Smooth muscle cell of the coronary artery (primary cell): ENCODE measurements at places on chromosomes 12 and 14. TPM values are rescaled to one million over a fixed set of nuclear protein-coding genes. Genes with fewer than 3 reads are reported as not detected.

The PSMC1 gene
- 95.6 and 159 TPM in 2 replicates for total RNA-seq

The ERBB3 gene
- total RNA-seq, result 0.53 and 0.70 TPM in 2 replicates

The KRT6C gene
- total RNA-seq, result not detected in 2 replicates

The EPYC gene
- total RNA-seq, result not detected in 2 replicates

The PMEL gene
- 0.23 and 0.90 TPM in 2 replicates for total RNA-seq

The TMBIM6 gene
- 238 and 243 TPM in 2 replicates for total RNA-seq

The MORN3 gene
- total RNA-seq, result 1.1 and 2.0 TPM in 2 replicates

The TESPA1 gene
- not detected in 2 replicates for total RNA-seq

The KRT2 gene
- total RNA-seq, result not detected in 2 replicates

The SYT1 gene
- total RNA-seq, result 0.70 and 22.9 TPM in 2 replicates

The SRGAP1 gene
- 2.6 and 26.2 TPM in 2 replicates for total RNA-seq

The KLHDC1 gene
- total RNA-seq, result 2.9 and 9.4 TPM in 2 replicates

The CMTM5 gene
- total RNA-seq, result not detected in 2 replicates

The RND1 gene
- total RNA-seq, result 5.6 TPM in 1 of 2 replicates, not detected in the other

The IFNG-AS1 gene
- not detected in 2 replicates for total RNA-seq

The SERPINA1 gene
- 0.08 TPM in 1 of 2 replicates, not detected in the other for total RNA-seq

The PPP4R4 gene
- total RNA-seq, result 1.8 and 10.4 TPM in 2 replicates

The DCTN2 gene
- 57.0 and 81.7 TPM in 2 replicates for total RNA-seq

The CORO1C gene
- total RNA-seq, result 253 and 304 TPM in 2 replicates

The BORCS5 gene
- total RNA-seq, result 10.5 and 17.7 TPM in 2 replicates

The TAS2R13 gene
- 0.70 and 1.1 TPM in 2 replicates for total RNA-seq

The PROX2 gene
- not detected in 2 replicates for total RNA-seq

The TMEM233 gene
- 0.47 TPM in 1 of 2 replicates, not detected in the other for total RNA-seq

The SERPINA9 gene
- total RNA-seq, result not detected in 2 replicates

The BHLHE41 gene
- total RNA-seq, result 0.70 and 3.2 TPM in 2 replicates

The LRP1 gene
- 245 and 1,121 TPM in 2 replicates for total RNA-seq

The NXPH4 gene
- total RNA-seq, result 0.59 and 3.8 TPM in 2 replicates

The IL31 gene
- total RNA-seq, result not detected in 2 replicates

The CFAP251 gene
- 1.5 and 2.3 TPM in 2 replicates for total RNA-seq

The PRIMA1 gene
- total RNA-seq, result not detected in 2 replicates

The MDGA2 gene
- total RNA-seq, result 0.12 TPM in 1 of 2 replicates, not detected in the other

The LMNTD1 gene
- 0.23 TPM in 1 of 2 replicates, not detected in the other for total RNA-seq

The FANCM gene
- total RNA-seq, result 2.2 and 4.1 TPM in 2 replicates
